Dermis microvascular lymphatic vessel endothelial cell (primary cell): ENCODE measurements at places on chromosomes 5 and 9. TPM values are rescaled to one million over a fixed set of nuclear protein-coding genes. Genes with fewer than 3 reads are reported as not detected.

DNA sequence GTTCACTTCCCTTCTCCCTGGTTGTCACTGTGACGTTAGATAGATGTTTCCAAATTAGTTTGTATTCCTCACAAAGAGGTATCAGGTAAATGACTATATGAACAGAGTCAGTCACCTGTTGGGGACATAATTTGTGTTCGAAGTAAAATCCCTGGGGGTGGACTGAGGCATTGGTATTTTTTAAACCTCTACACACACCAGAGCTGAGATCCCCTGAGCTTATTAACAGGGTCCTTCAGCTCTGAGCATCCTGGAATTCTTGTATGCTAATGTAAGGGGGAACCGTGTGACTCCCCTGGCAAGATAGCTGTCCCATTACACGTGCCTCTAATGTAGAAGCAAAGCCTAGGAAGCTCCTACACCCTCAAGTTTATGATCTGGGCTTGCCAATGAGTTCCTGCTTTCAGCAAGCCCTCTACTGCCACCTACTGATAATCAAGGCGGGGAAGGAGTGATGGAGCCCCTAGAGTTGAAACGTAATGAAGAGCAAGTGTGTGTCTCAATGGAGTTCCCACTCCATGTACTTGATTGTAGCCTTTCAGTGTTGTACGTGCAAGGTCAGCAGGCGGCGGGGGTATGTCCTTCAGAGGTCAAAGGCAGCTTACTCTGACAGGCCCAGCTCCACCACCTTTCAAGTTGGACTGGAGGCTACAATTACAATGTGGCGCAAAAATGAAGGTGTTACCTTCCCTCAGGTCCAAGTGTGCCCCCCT lies 14.4 kb downstream of the PRKACG start:
- DNase-seq: peak; percentile 66

DNA sequence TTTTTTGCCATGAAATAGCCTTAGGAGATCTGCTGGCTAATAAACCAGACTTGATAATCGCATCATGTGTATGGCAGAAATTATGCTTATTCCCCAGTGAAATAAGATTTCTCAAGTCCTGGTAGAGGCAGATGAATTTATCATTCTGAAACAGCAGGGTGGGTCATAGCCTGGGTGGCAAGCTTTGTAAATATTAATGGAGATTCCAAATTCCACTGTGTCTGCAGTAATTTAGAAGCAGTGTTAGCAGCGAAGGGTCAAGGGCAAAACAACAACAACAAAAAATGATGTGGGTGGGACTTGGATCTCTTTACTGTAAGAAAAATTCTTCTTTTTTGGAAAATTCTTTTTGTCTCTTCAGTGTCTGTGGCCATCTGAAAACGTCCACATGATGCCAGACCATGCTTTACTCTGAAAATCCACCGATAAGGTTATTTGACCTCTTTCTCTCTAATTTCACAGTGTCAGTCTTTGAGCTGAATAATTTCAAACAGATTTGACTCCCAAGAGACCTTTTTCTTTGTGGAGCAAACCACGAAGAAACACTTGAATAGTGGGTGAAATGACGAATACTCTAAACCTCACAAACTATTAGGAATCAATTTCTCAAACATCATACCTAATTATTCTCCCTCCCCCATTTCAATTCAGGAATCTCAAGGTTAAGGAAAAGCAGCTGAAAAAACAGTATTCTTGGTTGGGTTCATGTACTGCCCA lies 106.0 kb upstream of the RPS23 start:
- no peak for DNase-seq

Gene PCDHGA10
- 3.0 and 6.2 TPM in 2 replicates for total RNA-seq

GRCh38 chr5:106269252-106269843 lies 1401.4 kb downstream of the EFNA5 start:
- DNase-seq: peak; percentile 30

DNA sequence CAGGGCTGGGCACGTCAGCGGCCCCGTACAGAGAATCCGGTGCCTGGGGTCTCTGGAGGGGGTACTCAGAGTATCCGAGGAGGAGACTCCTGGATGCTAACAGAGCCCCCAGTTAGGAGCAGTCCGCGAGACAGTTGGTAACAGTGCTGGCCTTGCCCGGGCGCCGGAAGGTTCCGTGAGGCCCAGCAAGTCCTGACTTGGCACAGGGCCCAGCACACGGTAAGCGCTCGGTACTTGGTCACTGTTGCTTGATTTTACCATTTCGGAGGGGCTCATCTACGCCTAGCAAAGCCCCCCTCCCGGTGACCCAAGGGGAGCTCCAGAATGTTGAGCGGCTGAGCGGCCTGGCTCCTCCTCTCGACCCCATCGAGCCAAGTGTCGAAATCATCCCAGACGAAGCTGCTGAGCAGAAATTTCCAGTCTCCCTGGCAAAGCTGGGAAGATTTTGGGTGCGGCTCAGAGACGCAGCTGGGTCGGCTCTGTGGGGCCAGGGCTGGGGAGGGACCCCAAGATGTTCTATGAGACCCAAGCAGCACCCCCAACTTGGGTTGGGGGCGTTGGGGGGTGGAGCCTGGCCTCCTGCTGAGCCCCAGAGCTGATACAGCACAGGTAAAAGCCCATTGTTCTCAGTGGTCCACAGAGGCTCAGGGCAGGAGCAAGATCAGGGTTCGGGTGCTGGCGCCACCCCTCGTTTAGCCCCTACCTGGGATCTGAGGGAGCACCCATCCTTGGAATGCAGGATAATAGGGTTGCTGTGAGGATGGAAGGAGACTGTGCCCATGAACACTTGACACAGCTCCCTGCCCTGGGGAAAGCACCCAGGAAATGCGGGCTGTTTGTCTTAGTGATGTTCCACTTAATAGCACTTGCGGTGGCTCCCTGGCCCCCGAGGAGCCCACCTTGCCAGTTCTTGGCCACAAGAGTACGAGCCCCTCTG lies 137.2 kb downstream of the C9orf50 start:
- DNase-seq: peak; percentile 64

Gene HAVCR1
- not detected in 2 replicates for total RNA-seq

DNA sequence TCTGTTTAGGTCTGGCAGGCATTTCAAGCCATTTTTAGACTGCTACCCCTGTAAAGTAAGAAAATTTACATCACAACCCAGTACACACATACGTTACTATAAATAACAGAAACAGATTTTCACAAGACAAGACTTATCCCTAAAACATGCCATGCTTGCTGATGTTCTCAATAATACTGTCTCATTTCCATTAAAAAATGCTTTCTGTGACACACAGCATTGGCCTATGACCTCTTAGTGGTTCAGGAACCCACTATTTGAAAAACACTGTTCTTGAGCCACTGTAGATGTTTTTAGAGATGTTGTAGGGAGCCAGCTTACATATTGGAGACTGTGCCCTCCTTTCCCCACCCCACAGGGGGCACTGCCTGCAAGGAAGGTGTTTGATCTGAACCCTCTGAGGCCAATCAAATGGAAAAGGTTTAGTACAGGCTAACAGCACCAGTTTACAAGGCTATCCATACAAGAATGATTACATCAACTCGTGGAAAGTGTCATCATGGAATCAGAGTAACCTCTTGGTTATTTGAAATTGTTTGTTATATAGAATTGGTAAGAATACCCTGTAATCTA lies 30.8 kb downstream of the ZSWIM6 start:
- no peak for DNase-seq

DNA sequence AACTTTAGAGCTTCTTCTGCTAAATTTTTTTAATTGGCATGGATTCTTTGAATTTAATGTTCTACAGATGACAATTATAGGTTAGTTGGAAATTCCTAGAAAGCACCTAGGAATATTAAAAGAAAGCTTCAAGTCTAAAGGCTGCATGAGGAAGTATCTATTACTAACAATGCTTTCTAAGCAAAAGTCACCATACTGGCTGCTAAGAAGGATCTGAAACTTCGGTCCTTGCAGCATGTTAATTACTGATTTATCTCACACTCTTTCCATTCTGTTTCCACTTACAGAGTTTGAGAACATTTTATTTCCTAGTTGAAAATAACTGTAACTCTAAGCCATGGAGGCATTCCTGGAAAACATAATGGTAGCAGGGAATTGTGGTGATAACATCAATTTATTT lies 8.4 kb downstream of the SEMA6A start:
- no peak for DNase-seq

GRCh38 chr9:99822109-99822805 lies 572 bp downstream of the NR4A3 start:
- no peak for DNase-seq

DNA sequence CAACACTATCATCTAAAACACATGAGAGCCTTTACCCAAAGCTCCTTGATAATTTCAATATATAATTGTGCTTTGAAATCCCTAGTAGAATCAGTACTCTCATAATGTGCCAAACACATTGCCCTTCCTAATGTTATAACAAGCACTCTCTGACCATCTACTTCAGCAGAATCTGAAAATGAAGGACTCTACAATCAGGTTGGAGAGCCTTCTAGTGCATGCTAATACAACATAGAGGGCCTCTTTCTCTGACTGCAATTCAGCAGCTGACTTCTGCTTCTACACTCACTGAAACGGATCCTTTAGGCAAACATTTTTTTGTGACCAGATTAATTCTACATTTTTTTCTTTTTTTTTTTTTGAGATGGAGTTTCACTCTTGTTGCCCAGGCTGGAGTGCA lies 155.6 kb downstream of the EPB41L4A start:
- no peak for DNase-seq

DNA sequence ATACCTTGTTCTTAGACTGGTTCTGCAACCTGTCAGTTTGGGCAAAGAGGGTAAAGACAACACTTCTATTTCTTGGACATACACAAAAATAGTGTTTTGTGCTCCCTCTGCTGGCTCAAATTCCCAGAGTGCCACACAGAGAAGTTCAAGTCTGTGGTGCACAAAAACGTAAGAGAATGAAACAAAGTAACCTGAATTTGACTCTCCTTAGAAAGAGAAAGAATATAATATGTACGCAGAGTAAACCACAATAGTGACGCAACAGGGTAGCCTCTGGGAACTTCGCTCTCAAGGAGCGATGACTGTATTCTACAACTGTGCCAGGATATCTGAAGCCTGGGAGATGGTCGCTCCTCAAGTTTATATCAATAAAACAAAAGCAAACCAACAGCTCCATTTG lies 18.5 kb downstream of the DDX31 start:
- peak; percentile 21 for DNase-seq

Gene GCNT1
- 3.1 and 6.3 TPM in 2 replicates for total RNA-seq

GRCh38 chr9:28692012-28692411 lies 1118.7 kb upstream of the C9orf72 start:
- no peak for DNase-seq

GRCh38 chr9:96500696-96501632 lies 51.0 kb downstream of the HABP4 start:
- no peak for DNase-seq

GRCh38 chr5:65098393-65098792 lies 329.7 kb downstream of the CWC27 start:
- DNase-seq: no peak

Gene C5orf63
- 0.89 and 1.2 TPM in 2 replicates for total RNA-seq

Gene CNTNAP3B
- 34.4 and 143 TPM in 2 replicates for total RNA-seq

Gene JMY
- 9.1 and 10.1 TPM in 2 replicates for total RNA-seq

GRCh38 chr5:58462623-58463230 lies 2.8 kb upstream of the PLK2 start:
- peak; percentile 77 for DNase-seq

Gene COL15A1
- total RNA-seq: 2.0 and 2.8 TPM in 2 replicates

DNA sequence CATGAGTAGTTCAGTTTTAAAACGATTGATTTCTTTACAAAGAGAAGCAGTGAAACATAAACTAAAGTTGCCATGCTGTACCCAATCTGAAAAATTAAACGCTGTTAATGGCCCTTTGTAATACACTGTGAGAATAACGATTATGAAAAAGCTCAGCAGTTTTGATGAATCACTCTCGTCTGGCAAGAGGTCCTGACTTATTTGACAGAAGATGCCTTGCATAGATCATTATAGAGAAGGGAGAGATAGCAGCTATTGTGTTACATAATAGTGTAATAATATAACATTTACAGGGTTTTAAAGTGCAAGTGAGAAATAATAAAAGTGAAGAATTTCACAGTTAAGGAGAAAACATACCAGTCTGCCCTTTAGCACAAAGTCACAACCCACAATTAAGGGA lies 361.5 kb upstream of the CDH10 start:
- DNase-seq: no peak

GRCh38 chr9:98091735-98092612 lies 27.0 kb downstream of the TRIM14 start:
- no peak for DNase-seq

DNA sequence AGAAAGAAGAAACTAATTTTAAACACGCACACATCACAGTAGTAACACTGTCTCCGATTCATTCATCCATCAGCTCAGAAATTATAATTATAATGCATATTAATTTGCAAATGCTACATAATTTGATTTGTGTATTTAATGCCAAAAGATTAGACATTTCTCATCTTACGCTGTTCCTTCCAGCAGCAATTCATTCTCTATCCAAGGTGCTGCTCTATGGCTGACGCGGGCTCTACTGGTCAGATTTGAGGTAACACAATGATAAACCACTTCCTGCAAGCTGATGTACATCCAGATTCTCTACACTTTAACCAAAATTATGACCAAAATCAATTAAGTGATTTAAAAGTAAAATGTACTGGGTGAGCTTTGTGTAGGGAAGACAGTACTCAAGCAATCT lies 77.9 kb upstream of the ICE1 start:
- no peak for DNase-seq

Gene SLC46A2
- not detected in 2 replicates for total RNA-seq
